Thymus (tissue), 14 donors: ENCODE measurements at places on chromosomes 16 and 17.

GRCh38 chr17:41340934-41341861, 9.4 kb downstream of the KRT33A start:
- DNase-seq: no peak

- no peak for DNase-seq
Measured at GRCh38 chr17:58320163-58320558, 8.4 kb downstream of the TSPOAP1 start.

GRCh38 chr17:3718201-3718600, 5.5 kb upstream of the HASPIN start:
- DNase-seq: no peak

DNA sequence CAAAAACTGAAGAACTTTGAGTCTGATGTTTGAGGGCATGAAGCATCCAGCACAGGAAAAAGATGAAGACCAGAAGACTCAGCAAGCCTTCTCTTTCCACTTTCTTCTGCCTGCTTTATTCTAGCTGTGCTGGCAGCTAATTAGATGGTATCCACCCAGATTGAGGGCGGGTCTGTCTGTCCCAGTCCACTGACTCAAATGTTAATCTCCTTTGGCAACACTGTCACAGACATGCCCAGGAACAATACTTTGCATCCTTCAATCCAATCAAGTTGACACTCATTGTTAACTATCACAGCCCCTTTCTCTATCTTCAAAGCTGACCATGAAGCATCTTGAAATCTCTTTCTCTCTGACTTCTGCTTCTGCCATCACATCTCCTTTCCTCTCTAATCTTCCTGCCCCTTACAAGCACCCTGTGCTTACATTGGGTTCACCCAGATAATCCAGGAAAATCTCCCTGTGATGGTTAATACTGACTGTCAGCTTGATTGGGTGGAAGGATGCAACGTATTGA, 115.9 kb upstream of the CDH13 start:
- no peak for DNase-seq

DNA sequence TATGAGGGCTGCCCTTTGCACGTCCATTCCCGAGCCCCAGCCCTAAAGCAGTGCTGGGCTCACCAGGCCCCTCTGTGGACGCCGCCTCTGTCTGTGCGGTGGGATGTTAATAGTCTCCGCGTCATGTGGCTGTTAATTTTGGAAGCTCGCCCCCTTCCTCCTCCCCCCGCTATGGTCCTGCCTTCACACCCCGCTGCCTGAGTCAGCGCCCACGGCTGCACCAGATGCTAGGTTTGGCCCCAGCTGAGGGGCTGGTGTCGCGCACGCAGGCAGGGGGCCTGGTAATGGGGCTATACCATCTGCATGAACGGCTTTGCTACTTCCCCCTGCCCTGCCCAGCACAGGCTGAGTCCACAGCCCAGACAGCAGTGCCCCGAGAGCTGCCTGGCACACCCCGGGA, 4.1 kb upstream of the SSTR5 start:
- DNase-seq: no peak

GRCh38 chr17:40268141-40268712, 19.5 kb upstream of the CDC6 start:
- DNase-seq: no peak

- DNase-seq: no peak
Measured at GRCh38 chr16:23420011-23420410, 33.0 kb downstream of the COG7 start.

- no peak for DNase-seq
Measured at GRCh38 chr16:89442990-89443726, 47.2 kb downstream of the ANKRD11 start.

GRCh38 chr17:45441526-45442310, 9.0 kb upstream of the ARHGAP27 start:
- DNase-seq: no peak

GRCh38 chr17:44663095-44663494, 6.8 kb downstream of the MEIOC start:
- no peak for DNase-seq

GRCh38 chr17:1091900-1092299, 87.9 kb downstream of the ABR start:
- DNase-seq: no peak

GRCh38 chr17:72336026-72336803, 215.4 kb downstream of the SOX9 start:
- DNase-seq: no peak

- no peak for DNase-seq
Measured at GRCh38 chr17:79001190-79002020, 8.2 kb downstream of the CANT1 start.

GRCh38 chr17:82596296-82596695, 51.9 kb downstream of the WDR45B start:
- no peak for DNase-seq

- DNase-seq: no peak
Measured at GRCh38 chr17:52306314-52306713, 147.8 kb upstream of the CA10 start.

- no peak for DNase-seq
Measured at GRCh38 chr17:8332688-8333087, 7.0 kb upstream of the ODF4 start.

DNA sequence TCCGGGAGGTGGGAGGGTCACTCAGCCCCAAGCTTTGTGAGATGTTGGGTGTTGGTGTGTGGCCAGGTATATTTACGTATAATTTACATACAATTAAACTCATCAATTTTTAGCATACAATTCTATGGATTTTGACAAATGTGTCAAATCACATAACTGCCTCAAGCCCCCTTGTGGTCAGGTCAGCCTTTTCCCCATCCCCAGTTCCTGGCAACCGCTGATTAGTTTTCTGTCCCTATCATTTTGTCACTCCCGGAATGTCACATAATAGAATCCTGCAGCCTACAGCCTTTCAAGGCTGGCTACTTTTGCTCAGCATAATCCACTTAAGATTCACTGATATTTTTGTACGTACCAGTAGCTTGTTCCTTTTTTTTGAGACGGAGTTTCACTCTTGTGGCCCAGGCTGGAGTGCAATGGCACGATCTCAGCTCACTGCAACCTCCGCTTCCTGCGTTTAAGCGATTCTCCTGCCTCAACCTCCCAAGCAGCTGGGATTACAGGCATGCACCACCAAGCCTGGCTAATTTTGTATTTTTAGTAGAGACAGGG, 19.3 kb upstream of the RAI1 start:
- DNase-seq: no peak

DNA sequence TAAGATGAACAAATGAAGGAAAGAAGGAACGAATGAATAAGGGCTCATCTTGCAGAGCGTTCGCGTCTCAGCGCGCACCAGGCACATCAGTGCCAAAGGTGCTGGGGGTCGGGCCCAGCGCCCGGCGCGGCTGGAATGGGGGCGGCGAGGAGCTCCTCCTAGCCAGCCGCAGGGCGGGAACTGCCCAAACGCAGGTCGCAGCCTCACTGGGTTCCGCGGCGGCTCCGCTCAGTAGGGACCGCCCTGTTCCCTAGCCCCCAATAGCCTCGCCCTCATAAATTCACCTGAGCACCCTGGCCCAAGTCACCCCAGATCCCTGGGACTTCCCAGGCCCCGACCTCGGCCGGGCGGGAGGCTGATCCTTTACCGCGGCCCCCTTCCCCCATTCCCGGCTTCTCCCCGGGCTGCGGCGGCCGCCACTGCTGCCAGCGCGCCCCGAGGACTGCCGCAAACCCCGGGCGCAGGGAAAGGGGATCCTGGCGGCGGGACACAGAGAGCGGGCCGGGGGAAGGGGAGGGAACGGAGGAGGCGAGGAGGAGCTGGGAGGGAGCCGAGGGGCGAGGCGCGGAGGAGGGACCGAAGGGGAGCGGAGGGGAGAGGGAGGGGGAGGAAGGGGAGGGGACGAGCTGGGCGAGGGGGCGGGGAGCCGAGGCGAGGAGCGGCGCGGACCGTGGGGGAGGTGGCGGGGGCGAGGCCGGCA, 377 bp upstream of the CRHR1 start:
- DNase-seq: no peak

GRCh38 chr17:49443862-49444261, 29.2 kb upstream of the PHB1 start:
- no peak for DNase-seq

DNA sequence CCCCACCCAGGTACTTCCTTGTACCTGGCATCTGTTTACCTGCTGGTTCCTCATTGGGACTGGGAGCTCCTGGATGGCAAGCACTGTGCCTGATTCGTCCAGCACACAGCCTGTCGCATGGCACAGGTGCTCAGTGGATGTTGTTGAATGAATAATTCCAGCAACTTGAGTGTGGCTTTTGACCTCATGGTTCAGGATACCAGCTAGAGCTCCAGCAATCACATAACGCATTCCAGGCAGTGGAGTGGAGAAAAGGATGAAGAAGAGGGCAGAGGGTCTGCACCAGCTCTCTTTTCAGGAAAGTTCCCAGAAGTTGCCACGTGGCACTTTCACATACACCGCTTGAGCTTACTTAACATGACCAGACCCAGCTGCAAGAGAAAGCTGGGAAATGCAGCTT, 1.3 kb upstream of the CAMKK1 start:
- DNase-seq: no peak

DNA sequence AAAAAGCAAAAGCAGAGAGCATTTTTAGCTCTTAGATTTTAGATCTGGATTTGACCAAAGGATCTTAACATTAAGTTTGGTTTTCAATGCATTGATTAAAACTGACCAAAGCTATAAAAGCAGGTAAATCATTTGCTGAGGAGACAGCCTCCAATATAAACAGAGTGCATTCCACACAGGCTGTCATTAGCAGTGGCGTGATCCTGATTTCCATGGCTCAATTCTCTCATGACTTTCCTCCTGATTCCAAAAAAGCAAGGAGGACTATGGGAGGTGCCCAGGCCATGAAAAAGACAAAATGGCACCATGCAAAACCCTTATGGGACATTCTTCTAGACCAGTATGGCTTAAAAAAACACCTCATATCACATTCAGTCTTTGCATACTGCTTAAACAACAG, 53.5 kb downstream of the PARN start:
- no peak for DNase-seq

DNA sequence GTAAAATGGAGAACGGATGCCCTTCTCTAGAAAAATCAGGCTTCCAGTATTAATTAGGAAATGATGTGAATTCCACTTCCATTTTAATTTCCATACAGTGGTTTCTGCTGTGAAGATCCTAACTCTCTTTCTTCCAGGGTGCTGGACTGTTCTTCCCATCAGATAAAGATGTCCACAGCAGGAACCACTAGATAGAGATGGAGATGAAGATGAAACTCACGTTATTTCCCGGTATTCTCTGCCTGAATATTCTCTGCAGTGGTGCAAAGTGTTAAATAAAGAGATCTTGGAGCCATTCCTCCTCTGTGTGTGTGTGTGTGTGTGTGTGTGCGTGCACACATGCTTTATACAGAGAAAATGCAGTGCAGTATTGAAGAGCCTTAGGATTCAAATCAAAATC, 727.5 kb downstream of the KCNJ2 start:
- DNase-seq: no peak

DNA sequence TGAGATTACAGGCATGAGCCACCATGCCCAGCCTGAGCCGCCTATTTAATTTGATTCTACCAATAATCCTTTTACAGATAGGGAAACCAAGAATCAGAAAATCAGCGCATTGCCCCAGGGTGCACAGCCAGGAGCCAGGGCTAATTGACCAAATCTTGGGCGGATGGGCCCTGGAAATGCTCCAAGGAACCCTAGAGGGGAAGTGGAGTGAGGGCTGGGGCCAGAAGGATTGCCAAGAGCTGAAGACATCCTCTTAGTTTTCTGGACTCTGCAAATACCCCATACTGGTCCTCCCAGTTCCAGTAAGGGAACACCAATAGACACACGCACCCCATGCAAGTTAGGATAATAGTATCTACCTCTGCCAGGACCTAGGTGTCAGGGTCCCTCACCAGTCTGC, 3.8 kb downstream of the FHOD1 start:
- DNase-seq: no peak

- no peak for DNase-seq
Measured at GRCh38 chr16:67800338-67800926, 5.9 kb downstream of the RANBP10 start.

GRCh38 chr17:31226950-31227349, 70.1 kb downstream of the OMG start:
- DNase-seq: no peak

- no peak for DNase-seq
Measured at GRCh38 chr16:69316595-69317034, 5.5 kb downstream of the VPS4A start.

DNA sequence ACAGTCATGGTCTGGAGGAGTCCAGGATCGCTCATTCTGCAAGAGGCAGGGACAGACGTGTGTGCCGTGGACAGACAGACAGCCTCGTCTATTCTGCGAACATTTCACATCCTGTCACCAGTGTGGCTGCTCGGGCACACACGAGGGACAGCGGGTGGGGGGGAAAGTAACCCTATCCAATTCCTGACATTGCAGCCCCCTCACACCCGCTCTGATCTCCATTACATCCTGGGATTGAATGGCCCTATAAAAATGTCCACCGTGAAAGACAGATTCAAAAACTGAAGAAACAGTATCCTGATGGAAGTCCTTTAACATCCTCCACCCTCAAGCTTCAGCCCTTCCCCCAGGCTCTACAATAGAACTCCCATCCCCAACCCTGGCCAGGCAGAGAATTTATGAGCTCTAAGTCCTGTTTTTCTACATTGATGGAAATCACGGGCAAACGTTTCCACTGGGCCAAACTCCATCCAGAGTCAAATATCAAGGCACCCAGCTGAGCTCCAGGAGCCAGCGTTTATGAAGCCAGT, 39.4 kb downstream of the HS3ST3A1 start:
- DNase-seq: no peak

DNA sequence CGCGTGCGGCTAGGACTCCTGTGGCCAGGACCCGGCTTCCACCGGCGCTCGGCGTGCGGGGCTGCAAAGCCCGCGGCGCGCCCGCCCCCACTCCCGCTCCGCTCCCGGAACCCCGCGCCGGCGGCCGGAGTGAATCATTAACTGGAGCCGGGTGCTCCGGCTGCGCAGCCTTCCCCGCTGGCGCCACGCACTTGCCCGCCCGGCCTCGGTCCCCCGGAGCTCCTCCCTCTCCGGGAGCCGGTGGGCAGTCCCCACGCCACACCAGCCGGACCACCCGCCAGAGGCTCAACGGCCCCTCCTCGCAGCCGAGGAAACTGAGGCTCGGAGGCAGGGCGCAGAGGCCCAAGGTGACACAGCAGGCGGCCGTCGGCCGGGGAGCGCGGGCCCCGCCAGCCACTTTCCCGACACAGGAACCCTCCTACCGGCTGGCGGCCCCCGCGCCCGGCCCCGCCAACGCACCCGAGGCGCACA, 580 bp downstream of the BCAR1 start:
- DNase-seq: no peak
